Activated T-helper 17 cell treated with anti-CD3 and anti-CD28 coated beads, Interleukin-2, amount 50 U/mL, for 72 hours (primary cell): ENCODE measurements at places on chromosomes 2 and 18. TPM values are rescaled to one million over a fixed set of nuclear protein-coding genes. Genes with fewer than 3 reads are reported as not detected.
A peak's percentile ranks its signal among the peaks of the same experiment; 100 is the strongest.

SS18 gene
- 66.3 TPM for total RNA-seq

DBI gene
- total RNA-seq: 82.5 TPM

DNA sequence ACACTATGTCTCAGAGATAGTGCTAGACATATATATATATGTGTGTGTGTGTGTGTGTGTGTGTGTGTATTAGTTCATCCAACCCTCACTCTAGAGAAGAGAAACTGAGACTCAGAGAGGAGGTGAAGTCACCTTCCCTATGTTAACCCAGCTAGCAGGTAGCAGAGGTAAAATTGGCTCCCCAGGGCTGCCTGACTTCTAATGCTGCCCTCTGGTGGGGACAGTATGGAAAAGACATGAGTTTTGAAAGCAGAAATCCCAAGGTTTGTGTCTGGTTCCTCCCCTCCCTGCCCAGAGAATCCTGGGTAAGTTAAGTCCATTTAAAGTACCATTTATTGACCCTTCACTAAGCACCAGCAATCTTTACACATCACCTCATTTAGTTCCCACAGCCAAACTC is 137.7 kb downstream of the THNSL2 start:
- ATAC-seq: peak; percentile 16

- no peak for ATAC-seq
These were observed at the start of gene NXPH2 for GRCh38 chr2:138779781-138780445. Gene NXPH2, minus strand, starts transcription at chr2:138780390. Its CDS starts 149 bp downstream, at chr2:138780241.

KHK gene
- 10.5 TPM for total RNA-seq

- ATAC-seq: no peak
These were observed at the start of gene DES for GRCh38 chr2:219418155-219419011. Gene DES, plus strand, starts transcription at chr2:219418377. Its CDS starts 86 bp downstream, at chr2:219418463.

DNA sequence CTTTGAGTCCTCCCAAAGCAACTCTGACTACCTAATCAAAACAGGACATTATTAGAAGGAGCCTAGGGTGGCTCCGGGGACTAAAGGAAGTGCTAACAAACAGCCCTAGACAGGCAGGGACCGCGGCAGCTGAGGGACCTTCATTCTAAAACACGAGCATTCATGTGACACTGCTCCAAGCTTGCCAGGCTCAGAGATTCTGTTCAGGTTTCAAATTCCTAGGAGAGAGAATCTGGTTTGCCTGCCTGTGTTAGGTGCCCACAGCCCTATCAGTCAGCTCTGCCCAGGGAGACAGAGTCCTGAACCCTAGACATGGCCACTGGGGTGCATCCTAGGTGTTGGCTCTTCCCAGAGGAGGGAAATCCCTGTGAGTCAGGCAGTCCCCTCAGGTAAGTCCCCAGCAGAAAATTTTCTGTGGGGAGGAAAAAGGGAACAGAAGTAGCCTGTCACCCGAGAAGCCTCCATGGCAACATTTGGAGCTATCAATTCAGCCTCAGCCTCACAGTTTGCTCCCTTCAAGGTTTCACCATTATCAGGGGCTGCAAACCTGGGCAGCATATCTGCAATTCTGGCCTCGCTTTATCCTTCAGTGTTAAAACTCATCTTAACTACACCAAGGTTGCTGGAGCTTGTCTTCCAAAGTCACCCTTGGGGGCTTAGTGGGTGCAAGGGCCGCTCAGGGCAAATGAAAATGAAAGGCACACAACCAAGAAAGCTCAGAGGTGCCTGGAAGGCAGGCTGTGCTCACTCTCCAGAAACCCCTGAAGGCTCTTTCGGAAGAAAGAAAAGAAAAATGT is 28.6 kb downstream of the PCBP1 start:
- peak; percentile 67 for ATAC-seq

- ATAC-seq: peak; percentile 54
These were observed 57.8 kb downstream of the RBKS start for GRCh38 chr2:27832396-27832795.

DNA sequence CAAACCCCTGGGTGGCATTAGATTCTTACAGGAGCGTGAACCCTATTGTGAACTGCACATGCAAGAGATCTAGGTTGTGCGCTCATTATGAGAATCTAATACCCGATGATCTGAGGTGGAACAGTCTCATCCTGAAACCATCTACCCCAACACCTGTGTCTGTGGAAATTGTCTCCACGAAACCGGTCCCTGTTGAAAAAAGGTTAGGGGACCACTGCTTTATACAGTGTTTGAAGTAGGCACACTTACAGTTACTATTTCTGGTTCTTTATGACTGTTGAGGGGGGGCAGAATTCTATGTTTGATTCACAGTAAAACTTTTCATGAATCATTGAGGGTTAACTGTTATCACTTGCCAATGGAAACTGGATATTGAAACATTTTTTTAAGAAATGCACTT is 72.0 kb downstream of the RIF1 start:
- ATAC-seq: peak; percentile 86

GRCh38 chr18:57004366-57005121 is 142.3 kb upstream of the BOD1L2 start:
- ATAC-seq: peak; percentile 99

DNA sequence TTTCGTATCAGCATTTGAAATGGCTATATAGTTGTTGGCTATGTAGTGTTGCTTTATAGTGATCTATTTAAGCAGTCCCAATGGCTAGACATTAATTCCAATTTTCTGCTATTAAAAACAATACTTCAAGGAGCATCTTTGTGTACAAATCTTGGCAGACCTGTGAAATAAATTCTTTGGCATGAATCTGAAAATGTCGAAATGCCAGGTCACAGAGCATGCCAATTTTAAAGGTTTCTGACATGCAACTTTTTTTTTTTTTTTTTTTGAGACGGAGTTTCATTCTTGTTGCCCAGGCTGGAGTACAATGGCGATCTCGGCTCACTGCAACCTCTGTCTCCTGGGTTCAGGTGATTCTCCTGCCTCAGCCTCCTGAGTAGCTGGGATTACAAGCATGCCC is 26.8 kb upstream of the CABLES1 start:
- ATAC-seq: no peak

ARHGAP15 gene
- 93.3 TPM for total RNA-seq

DNA sequence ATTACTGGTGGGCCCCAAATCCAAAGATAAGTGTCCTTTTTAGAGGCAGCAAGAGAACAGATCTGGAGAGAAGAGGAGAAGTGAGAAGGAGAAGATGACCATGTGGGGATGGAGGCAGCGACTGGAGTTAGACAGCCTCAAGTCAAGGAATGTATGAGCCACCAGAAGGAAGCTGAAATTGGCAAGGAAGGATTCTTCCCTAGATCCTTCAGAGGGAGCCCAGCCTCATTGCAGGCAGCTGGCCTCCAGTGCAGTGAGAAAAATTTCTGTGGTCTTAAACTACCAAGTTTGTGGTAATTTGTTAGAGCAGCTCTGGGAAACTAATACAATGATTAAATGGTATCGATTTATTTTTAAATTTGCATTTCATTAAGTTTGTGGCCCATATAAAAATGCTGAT is 167.9 kb downstream of the NCKAP5 start:
- no peak for ATAC-seq

GRCh38 chr2:107337209-107337898 is 451.4 kb upstream of the ST6GAL2 start:
- no peak for ATAC-seq

GRCh38 chr2:223619486-223620129 is 17.4 kb upstream of the SCG2 start:
- ATAC-seq: no peak

DNA sequence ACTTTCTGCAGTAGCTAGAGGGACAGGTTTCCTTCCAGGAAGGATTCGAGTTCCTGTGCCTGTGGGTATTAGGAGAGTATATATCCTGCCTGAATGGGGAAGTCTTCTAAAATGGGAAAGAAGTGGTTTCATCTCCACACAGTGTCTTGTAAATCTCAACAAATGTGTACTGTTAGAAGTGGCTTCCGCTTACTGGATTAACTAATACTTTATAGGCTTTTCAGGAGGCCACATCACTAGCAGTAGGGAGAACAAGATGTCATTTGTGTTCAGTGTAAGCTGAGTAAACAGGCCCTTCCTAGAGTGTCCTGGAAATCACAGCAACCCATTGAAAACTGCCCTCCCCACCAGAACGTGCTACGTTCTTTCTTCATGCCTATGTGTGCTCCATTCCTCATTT is 12.5 kb upstream of the POLR1B start:
- no peak for ATAC-seq

SCN1A gene
- total RNA-seq: not detected

GRCh38 chr2:170502361-170503130 is 212.6 kb upstream of the SP5 start:
- ATAC-seq: no peak

DNA sequence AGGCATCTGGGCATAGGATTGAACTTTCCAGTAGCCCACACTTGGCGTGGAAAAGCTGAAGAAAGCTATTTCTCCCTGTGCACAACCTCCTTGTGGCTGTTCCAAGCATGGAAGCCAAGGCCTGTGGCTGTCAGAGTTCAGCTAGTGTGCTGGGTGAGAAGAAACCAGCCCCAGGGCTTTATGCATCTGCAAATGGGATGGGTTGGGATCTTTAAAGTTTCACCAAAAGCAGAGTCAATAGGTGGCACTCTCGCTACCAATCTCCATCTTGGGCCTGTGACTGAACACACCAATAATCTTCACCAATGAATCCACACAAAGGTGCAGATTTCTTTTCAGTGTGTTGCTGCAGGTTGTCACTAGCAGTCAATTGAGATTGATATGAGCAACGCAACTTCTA is 542.8 kb downstream of the NRXN1 start:
- ATAC-seq: no peak

DNA sequence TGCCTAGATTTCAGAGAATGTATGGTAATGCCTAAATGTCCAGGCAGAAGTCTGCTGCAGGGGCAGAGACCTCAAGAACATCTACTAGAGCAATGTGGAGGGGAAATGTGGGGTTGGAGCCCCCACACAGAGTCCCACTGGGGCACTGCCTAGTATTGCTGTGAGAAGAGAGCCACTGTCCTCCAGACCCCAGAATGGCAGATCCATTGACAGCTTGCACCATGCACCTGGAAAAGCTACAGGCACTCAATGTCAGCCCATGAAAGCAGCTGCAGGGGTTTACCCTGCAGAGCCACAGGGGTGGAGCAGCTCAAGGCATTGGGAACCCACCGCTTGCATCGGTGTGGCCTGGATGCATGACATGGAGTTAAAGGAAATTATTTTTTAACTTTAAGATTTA is 314.1 kb downstream of the CYRIA start:
- ATAC-seq: no peak

- no peak for ATAC-seq
These were observed 125.8 kb downstream of the OSBPL6 start for GRCh38 chr2:178320011-178320585.

DNA sequence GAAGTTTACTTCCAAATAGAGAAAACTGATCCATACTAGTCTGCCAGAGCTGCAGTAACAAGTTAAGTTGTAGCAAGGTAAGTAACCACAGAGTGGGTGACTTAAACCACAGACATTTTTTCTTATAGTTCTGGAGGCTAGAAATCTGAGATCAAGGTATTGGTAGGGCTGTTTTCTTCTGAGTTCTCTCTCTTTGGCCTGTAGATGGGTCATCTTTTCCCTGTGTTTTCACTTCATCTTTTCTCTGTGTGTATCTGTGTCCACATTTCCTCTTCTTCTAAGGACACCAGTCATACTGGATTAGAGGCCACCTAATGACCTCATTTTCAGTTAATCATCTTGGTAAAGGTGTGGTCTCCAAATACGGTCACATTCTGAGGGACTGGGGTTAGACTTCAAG is 142.9 kb upstream of the MEX3C start:
- no peak for ATAC-seq

DNA sequence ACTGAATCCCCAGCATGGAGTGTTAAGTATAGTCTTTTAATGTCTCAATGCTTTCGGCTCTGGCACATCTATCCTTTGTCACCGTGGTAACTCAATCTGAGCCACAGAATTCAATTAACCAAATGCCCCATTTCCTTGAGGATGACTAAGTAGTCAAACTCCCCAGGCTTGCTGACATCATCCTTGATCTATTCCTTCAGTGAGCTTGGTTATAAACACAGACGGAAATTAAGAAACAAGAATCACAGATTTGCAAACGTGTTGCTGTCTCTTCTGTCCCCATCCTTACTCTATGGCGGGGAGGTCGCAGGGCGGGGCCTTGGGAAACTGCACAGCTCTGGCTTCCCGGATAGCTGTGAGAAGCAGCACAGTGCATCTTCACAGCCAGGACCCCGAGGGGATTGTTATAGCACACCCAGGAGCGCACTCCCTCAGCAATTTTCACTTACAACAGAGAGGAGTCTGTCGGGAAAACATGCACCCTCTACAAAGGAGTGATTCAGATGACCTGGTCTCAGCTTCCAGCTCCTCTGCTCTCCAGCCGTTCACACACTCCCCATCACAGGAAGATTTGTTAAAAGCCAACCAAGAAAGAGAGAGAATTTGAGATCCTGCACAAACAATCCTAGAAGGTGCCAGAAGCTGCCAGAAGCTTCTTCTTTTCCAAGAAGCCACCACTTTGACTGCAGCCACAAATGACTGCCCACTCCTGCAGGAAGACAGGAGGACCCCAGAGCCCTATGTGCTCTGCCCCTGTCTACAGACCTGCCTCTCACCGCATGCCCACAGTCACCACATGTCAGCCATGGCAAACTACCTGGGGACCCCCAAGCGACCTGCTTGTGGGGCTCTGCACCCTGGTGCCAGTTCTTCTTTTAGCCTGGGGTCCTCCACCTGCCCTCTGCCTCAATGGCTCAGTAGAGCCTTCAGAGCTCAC is 44.9 kb upstream of the YWHAQ start:
- peak; percentile 59 for ATAC-seq

DNA sequence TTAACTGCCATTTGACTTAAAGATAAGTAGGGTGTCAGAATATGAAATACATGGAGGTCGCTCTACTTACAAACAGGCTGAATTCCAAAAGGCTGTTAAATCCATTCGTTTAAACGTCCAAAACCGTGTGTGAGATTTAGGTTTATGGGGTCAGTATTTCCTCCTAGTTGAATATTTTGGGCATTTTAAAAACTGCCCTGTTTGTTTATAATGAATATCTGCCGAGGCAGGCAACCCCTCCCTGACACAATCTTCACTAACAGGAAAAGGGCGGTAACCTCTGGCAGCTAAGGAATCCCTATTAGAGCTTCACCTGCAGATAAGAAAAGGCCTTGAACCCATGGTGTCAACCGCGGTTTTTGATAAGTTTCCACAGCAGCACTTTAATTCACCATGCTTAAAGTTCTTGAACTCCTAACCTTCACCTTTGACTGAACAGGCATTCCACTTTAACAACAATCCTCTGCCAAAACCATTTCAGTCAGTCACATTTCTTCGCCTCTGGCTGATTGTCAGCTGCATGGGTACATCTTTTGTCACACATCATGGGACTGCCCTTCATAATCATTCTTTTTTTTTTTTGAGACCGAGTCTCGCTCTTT is 17.8 kb downstream of the TRAK2 start:
- no peak for ATAC-seq
